CMK (cell line): ENCODE measurements at places on chromosomes 16 and 17.

DNA sequence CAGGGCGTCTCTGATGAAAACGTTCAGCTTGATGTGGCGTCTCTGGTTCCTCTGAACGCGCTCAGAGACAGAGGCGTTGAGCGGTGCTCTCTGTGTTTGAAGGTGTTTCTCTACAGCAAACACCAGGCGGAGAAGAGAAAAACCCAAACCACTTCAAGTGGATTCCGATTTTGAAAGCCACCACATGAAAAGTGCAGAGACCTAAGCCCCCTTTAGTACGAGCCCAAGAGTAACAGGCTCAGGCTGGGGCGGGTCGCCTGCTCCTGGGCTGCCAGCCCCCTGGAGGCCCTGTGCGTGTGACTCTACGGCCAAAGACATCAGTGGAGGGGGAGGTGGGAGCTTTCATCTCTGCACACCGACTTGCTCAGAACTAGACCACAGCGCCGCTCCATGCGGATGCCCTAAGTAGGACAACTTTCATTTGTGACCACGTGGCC lies 328.4 kb downstream of the MAF start:
- DNase-seq: no peak

DNA sequence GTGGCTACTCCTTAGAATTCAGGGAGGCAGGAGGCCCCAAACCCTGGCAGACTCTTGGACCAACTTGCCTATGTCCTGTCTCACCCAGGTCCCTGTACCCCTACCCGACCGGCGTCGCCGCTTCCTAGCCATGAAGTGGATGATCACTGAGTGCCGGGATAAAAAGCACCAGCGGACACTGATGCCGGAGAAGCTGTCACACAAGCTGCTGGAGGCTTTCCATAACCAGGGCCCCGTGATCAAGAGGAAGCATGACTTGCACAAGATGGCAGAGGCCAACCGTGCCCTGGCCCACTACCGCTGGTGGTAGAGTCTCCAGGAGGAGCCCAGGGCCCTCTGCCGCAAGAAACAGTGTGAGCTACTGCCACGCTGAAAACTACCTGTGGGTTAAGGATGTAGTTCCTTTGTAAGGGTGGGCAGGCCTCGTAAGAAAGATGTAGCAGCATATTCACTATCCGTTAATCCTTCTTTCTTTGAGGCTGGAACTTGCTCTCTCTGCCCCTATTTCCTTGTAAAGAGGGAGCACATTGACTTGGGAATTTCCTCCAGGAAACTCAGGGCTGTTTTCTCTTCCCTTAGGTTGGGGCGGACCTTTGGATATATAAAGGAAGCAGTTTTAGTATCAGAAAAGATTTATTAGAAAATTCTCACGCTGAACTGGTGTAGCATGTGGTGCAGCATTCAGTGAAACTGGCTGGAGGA lies 4.1 kb downstream of the MRPS7 start:
- DNase-seq: no peak

DNA sequence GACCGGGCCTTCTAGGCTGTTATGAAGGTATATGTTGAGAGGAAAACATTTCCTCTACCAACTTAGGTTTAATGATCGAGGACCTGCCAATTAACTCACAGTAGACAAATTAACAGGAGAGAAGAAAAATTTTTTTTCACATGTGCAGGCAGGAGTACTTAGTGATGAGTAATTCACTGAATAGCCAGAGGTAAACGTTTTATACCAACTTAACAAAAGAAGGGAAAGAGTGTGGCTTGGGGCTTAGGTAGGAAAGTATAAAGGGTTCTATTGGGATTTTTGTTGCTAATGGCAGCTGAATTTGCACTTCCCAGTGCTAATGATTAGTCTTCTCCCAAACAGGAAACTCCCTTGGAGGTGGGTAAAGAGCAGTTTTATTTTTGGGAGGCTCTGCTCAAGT lies 121.6 kb upstream of the HS3ST4 start:
- no peak for DNase-seq

- DNase-seq: no peak
Observed at GRCh38 chr17:73956595-73957465, 246.6 kb upstream of the RPL38 start.

DNA sequence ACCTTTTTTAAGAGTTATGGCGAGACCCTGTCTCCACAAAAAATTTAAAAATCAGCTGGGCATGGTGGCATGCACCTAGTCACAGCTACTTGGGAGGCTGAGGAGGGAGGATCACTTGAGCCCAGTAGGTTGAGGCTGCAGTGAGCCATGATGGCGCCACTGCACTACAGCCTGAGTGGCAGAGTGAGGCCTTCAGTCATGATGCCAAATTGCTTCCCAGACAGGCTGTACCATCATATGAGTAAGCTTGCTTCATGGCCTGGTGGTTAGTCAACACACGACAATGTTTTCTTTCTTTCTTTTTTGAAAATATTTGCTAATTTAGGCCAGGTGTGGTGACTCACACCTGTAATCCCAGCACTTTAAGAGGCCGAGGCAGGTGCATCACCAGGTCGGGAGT lies 12.5 kb downstream of the NTAN1 start:
- DNase-seq: no peak

DNA sequence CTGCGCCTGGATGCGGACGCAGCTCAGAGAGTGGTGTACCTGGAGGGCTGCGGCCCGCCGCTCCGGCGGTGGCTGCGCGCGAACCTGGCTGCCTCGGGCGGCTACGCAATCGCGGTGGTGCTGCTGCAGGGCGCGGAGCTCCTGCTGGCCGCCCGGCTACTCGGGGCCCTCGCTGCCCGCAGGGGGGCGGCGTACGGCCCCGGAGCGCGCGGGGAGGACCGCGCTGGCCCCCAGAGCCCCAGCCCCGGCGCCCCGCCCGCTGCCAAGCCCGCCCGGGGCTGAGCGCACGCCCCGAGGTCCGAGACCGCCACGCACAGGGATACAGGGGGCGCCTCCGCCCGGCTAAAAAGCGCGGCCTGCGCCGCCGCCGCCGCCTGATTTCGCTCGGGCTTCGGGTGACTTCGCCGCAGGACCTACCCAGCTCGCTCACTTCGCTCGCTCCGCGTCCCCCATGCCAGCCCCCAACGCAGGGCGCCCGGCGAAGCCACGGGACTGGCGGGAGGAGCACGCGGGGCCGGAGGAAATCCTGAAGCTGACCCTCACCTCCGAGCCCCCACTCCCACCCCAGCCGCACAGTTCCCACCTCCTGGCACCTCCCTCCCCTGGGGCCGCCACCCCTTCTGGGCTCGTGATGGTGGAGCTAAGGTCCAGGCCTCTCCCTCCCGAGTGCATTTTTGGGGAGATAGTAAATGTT lies 8.2 kb downstream of the PDE6G start:
- DNase-seq: no peak

GRCh38 chr17:77306048-77306789 lies 165.4 kb downstream of the SEC14L1 start:
- no peak for DNase-seq

- DNase-seq: no peak
Observed at GRCh38 chr16:53898993-53899392, 195.0 kb downstream of the FTO start.

GRCh38 chr17:62750631-62751051 lies 57.5 kb downstream of the MARCHF10 start:
- DNase-seq: no peak

DNA sequence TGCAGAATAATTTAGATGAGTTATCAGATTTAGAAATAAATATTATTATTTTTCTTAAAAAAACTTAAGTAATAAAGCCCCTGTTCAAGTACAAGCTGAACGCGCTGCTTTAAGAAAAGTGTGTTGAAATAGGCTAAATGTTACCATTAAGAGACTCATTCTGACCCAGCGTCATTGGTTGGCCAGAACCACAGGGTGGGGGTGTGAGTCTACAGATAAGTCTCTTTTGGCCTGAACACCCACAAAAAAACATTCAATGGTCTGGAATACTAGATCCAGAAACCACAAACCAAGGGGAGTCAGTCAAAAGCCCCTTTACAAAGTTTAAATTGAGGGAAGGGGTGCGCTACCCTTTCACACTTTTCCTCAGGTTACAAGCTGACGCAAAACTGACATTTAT lies 776.1 kb downstream of the KCNJ2 start:
- DNase-seq: no peak

GRCh38 chr17:82350182-82351030 lies 8.6 kb upstream of the TEX19 start:
- no peak for DNase-seq

DNA sequence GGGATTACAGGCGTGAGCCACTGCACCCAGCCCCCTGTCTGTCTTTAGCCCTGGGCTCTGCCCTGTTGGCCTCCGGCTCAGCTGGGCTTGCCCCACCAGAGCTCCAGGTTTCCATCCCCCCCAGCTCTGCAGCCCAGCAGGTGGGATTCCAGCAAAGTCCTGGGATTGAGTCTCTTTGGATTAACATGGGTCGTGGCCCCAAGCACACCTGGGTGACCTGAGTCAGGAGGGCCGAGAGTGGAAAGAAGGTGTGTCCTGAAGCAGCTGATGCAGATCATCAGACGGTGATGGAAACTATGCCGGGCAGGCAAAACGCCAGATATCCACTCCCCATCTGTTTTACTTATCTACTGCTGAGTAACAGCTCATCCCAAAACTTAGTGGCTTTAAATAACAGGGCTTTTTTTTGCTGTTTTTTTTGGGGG lies 72.5 kb downstream of the KNOP1 start:
- DNase-seq: no peak

- no peak for DNase-seq
Observed at GRCh38 chr16:55542459-55543082, 23.9 kb upstream of the CAPNS2 start.

DNA sequence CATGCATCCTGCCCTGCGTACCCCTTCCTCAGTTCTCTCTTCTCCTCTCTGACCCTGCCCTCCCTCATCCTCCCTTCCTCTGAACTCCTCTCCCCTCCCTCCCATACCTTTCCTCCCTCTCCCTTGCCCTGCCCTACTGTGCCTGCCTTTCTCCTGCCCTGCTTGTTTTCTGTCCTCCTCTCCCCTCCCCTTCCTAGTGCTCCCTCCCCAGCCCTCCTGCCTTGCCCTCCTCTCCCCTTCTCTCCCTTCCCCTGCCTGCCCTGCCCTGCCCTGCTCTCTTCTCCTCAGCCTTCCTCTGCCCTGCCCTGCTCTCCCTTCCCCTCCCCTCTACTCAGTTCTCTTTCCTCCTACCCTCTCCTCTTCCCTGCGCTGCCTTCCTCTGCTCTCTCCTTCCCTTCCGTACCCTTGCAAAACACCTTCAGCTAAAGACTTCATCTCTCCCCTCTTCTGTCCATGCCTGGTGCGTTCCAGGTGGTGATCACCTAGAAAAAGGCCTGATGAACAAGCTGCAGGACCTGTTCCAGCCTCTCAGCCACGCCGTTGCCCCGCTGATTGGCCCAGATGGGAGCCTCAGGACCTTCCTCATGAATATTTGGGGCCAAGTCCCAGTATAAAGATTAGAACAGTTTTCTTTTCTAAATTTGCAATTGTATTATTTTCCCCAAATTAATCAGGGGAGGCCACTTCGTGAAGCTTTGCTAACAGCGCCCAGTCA lies 290.5 kb downstream of the CPPED1 start:
- DNase-seq: no peak

DNA sequence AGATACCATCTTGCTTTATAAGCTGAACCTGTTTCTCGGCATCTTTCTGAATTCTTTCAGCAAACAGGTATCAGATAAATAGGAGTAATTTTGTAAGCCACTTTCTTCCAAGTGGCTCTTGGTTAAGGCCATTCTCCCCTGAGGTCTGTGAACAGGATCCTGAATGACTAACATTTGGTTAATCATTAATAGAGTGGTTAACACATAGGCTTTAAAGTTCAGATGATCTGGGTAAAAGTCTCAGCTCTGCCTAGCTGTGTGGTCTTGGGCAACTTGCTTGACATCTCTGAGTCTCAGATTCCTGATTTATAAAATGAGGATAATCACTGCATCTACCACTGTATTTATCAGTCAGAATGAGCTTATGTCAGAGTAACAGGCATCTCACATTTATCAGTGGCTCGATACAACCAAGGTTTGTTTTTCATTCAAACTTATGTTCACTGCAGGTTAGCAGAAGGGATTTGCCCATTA lies 44.4 kb upstream of the ANKFN1 start:
- no peak for DNase-seq

- no peak for DNase-seq
Observed at GRCh38 chr17:81223762-81224130, 981 bp upstream of the CEP131 start.

GRCh38 chr16:54402270-54402669 lies 115.7 kb upstream of the IRX3 start:
- DNase-seq: no peak
